Naive thymus-derived CD8-positive, alpha-beta T cell (primary cell): ENCODE measurements at places on chromosomes 3 and 15.

DNA sequence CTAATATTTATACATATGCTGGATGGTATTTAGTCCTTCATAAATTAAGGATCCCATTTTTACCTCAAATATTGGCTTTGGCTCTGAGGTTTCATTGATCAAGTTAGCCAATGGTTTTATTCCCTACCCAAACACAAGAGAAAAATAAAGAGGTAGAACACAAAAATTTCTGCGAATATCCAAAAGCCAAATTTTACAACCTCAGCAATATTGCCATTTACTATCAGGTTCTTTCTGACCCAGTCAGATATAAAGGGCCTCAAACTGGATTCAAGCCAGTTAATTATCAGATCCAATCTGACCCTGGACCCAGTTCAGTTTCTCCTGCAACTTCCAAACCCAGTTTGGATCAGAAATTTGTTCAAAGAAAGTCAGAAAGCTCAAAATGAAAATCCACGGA lies 998.1 kb downstream of the SI start:
- no peak for DNase-seq

DNA sequence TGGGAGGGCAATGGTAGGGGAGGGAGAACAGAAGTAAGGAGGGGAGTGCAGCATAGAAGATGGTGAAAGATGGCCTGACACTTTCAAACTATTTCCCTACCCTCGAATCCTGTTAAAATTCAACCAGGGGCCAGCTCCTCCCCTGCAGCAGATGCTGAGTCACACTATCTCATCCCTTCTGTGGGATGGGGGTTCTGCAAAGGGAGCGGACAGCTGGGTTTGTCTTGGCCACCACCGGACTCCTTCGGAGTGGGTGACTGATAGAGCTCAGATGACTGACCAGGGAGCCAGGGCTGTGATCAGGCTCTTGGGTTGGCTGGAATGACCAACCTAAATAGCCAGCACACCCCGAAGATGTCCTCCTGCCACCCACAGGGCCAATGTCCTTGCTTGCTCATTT lies 33.6 kb upstream of the TMCC1 start:
- no peak for DNase-seq

GRCh38 chr15:75712668-75713337 lies at the start of gene CSPG4:
Gene CSPG4 (minus strand): TSS chr15:75712848. CDS start chr15:75712755, 93 bp downstream.
- no peak for DNase-seq

DNA sequence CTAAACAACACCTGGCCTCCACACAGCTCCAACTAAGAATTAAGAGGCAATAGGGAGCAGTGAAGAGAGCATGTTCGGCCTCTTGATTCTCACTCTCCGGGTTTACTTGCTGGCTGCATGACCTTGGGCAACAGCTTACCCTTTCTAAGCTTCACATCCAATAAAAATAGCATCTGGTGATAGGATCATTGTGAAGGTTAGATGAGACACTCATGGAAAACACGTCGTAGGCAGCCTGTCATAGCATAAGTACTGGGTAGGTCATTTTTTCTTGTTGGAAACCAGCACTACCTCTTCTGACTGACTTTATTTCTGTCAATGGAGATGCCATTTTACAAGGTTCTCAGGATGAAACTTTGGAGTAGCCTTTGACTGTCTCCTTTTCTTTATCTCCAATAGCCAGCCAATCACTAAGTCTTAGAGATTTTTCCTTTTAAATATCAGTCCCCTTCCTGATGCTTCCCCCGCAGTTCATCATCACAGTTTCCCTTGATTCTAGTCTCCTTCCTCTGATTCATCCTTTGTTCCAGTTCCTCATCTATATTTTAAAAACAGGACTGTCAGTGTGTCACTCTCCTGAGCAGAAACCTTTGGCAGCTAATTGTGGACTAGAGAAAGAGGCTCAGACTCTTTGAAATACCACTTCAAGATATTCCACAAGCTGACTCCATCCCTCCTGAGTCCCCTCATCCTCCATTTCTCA lies 271.5 kb downstream of the SLC9A9 start:
- no peak for DNase-seq

DNA sequence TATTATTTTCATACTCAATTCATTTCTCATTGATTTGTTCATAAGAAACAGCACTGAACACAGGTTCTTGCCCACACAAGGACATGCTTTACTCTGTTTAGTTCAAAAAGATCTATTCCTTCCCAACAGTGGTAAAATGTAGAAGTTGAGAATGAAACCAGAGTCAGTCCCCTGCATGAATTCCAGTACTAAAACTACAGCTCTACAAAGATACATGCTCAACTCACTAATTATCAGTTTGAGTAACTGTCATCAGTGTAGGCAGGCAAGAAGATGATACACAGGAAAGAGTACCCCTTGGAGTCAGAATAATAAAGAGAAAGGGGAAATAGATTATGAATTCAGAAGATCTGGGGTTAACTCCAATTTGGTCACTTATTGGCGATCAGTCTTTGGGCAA lies 43.2 kb downstream of the NR2E3 start:
- DNase-seq: no peak

- DNase-seq: no peak
Measured at GRCh38 chr3:97835761-97836160, 13.9 kb downstream of the CRYBG3 start.

- DNase-seq: no peak
Measured at GRCh38 chr3:185316740-185317412, 46.1 kb upstream of the MAP3K13 start.

GRCh38 chr15:43955140-43955539 lies 128.3 kb downstream of the WDR76 start:
- DNase-seq: no peak

DNA sequence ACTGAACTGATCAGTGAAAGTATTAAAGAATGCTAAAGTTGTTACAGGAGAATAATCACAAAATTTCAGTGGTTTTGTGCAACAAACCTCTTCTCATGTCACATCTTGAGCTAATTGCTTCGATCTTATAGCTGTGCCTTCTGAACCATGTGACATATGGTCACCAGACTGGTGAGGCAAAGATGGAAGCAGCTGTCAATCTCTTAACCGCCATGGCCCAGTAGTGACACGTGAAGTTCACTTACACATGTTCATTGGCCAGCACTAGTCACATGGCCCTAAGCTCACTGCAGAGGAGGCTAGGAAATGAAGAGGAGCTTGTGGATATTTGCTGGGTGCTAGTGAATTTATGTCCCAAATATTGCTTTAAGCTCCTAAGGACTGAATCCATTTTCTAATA lies 32.5 kb downstream of the BOC start:
- no peak for DNase-seq

- DNase-seq: no peak
Measured at GRCh38 chr15:64536244-64536836, 76.0 kb downstream of the ZNF609 start.
